ENCODE measurements at places on chromosomes 6 and 20.

DNA sequence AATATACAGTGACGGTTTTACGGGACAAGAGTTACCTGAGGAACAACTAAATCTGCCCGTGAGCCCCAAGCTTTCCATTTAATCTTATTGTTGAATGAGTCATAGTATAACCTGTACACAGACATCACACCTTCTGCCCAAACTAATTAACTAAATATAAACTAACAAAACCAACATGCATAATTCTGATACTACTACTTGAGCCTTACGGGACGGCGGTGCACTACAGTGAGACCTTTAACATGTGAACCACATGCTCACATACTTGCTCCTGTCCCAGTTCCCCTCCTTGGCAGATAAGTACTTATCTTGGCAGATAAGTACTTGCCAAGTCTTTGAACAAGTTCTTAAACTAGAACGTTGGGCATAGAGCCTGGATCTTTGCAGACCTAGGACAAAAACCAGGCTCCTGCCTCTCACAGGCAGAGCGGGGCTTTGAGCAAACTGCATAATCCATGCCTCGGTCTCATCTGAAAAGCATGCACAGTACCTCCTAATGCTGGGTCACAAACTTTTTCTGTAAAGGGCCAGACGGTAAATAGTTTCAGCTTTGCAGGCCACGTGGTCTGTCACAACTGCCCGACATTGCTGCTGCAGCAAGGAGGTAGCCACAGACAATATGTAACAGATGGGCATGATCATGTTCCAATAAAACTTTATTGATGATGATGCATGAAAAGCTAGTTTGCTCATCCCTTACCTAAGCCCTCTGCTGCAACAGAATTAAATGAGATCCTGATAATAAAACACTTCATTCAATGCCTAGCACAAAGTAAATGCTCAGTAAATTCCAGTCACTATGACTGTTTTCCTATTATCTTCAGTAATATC is 23.0 kb downstream of the ZNF217 start:
- DNase-seq = no peak

GRCh38 chr6:90421666-90422065 is 125.0 kb upstream of the BACH2 start:
- no peak for DNase-seq

DNA sequence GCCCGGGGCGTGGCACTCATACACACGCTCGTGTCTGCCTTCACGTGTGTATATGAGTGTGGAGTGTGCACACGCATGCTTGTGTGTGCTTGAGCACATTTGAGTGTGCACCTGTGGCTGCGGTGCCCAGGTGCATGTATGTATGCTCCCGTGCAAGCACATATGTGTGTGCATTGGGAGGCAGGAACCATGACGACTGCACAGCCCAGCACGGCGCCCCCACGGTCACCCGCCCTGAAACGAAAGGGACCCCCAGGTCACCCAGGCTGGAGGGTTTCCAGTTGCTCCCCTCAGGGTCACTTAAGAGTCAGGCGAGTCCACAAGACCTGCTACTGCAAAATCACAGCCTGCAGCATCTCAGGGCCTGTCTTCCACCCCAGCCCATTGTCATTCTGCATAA is 94.7 kb downstream of the YTHDF1 start:
- no peak for DNase-seq

DNA sequence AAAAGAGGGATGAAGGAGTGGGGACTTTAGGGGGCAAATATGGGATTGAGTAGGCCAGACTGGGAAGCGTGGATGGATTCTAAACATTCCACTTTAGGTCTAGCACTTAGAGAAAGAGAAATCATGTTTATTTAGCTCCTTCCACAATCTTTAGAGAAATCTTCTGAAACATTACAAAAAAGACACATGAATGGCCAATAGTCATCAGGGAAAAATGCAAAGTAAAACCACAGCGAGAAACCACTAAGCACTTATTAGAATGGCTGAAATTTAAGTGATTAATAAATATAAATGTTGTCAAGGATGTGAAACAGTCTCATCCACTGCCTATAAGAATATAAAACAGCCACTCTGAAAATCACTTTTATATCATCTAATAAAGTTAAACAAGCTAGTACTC is 46.9 kb downstream of the HLA-A start:
- no peak for DNase-seq

GRCh38 chr20:400454-401275 is 7.4 kb upstream of the RBCK1 start:
- DNase-seq = no peak

GRCh38 chr6:119511024-119511423 is 161.5 kb upstream of the MAN1A1 start:
- DNase-seq = no peak

DNA sequence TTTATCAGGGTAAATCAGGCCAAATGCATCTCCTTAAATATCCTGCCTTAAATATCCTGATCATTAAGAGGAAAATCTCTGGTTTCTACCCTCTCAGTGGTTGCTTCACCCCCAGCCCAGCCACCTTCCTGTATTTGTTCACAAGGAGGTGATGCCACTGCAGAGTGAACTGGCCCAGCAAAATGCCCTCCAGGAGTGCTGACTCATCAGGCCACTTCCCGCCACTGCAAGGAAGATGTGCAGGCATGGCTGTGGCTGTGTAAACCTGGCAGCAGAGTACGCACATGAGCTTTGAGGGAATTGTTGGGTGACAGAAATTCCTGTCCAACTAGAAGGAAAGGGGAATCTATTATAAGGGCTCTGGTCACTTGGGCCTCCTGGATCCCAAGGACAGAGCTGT is 13.8 kb downstream of the NQO2 start:
- no peak for DNase-seq

DNA sequence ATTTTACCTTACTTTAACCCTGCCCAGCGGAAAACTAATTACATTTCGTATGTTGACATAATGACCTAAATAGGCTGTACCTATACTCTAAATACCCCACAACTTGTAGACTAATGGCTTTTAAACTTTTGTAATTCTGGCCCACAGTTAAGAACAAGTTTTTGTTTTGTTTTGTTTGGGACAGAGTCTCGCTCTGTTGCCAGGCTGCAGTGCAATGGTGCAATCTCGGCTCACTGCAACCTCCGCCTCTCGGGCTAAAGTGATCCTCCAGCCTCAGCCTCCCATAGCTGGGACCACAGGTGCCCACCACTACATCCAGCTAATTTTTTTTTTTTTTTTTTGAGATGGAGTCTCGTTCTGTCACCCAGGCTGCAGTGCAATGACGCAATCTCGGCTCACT is 5.7 kb upstream of the SASH1 start:
- no peak for DNase-seq

- no peak for DNase-seq
These were observed 65.4 kb upstream of the FBXL4 start for GRCh38 chr6:99013145-99013544.

DNA sequence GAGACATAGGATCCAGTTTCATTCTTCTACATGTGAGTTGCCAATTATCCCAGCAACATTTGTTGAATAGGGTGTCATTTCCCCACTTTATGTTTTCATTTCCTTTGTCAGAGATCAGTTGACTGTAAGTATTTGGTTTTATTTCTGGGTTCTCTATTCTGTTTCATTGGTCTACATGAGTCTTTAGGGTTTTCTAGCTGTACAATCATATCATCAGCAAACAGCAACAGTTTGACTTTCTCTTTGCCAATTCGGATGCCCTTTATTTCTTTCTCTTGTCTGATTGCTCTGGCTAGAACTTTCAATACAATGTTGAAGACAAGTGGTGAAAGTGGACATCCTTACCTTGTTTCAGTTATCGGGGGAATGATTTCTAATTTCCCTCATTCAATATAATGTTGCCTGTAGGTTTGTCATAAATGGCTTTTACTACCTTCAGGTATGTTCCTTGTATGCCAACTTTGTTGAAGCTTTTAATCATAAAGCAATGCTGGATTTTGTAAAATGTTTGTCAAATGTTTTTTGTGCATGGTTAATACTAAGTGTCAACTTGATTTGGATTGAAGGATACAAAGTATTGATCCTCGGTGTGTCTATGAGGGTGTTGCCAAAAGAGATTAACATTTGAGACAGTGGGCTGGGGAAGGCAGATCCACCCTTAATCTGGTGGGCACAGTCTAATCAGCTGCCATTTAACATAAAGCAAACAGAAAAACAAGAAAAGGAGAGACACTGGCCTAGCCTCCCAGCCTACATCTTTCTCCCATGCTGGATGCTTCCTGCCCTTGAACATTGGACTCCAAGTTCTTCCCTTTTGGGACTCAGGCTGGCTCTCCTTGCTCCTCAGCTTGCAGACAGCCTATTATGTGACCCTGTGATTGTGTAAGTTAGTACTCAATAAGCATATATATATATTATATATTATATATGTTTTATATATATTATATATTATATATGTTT is 23.3 kb downstream of the MICA start:
- no peak for DNase-seq

DNA sequence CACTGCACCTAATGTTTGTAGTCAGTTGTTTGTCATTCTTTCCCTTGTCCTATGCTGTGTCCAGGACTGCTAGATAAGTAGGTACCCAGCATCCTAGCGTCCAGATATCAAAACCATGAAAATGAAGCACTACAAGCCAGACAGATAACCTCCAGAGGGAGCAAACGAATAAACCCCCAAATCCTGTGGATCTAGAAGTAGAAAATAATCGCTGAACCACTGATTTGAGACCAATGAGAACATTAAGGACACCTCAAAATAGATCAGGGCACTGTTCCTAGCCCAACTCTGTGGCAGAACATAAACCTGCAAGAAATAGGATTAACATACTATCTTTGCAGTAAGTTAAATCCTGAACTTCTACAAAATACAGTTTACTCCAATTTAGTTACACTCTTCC is 1.1 kb upstream of the KLHL32 start:
- DNase-seq = no peak

- no peak for DNase-seq
These were observed 3.8 kb downstream of the EFHC1 start for GRCh38 chr6:52423971-52424381.

- DNase-seq = no peak
These were observed 124.3 kb downstream of the IPCEF1 start for GRCh38 chr6:154232013-154232910.

DNA sequence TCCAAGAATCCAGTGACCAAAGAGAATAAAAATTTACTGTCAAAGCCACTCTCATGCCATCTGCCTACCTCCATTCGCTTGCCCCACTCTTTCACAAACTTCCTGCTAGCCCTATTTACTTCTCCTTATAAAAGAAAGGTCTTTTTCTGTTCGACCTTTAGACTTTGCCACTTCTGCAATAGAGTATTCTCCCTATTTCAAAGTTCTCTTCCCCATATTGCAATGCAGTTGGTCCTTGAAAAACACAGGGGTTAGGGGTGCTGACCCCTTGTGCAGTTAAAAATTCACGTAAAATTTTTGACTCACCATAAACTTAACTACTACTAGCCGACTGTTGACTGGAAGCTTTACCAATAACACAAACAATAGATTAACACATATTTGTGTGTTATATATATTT is 15.0 kb downstream of the CCN2 start:
- no peak for DNase-seq

GRCh38 chr20:57688295-57688694 is 21.5 kb downstream of the PMEPA1 start:
- DNase-seq = no peak

DNA sequence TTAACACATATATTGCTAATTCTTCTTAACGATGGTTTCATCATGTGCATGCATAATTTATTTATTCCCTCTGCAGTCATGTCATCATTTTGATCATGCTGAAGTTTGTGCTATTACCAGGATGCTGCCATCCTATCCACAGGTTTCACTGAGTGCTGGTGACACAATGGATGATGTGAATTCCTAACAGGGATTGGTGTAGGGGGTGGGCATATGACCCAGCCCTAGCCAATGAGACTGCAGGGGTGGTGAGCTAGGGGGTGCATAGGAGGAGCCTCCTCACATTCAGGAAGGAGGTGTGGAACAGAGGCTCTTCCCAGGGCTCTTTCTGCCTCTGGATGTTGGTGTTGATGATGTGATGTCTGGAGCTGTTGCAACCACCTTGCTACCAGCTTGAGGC is 7.5 kb downstream of the CST5 start:
- DNase-seq = no peak

DNA sequence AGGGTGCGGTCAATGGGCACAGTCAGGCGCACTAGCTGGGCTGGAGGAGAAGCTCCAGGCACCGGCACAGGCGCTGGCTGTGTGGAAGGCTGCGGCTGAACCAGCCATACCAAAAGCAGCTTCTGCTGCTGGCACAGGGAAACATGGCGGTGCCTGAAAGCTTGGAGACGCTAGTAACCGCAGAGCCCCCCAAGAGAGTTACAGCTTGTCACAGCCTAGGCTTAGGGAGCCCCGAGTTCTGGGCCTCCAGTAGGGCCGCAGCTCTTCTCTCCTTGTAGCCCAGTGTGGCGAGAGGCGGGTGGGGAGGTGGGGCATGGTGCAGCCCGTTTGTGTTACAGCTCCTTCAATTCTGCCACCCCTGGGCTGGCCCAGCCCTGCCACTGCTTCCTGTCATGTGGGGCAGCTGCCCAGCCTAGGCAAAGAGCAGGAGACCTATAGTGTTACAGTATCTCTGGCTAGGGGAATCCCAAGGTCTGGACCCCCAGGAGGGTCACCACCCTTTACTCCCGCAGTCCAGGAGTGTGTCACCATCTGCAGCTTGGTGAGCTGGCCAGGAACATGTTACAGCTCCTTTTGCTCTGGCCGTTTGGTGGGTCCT is 58.6 kb upstream of the MANEA start:
- DNase-seq = no peak

GRCh38 chr6:2718334-2719092 is 32.2 kb downstream of the MYLK4 start:
- no peak for DNase-seq

DNA sequence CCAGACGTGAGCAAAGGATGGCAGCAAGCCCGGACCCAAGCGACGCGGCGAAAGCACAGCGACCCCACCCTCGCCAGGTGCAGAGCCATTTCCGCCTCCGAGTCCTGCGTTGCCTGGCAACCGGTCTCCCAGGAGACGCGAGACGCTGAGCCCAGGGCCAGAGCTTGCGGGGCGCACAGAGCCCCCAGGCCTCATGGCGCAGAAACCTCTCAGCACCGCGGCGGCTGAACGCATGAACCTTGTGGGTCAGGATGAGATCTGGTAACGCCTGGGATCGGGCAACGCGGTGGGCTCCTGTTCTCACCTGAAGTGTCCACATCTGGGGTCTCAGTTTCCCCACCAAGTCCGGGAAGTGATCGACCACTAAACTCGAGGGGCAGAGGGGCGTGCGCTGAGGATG is 77.7 kb downstream of the ANKRD60 start:
- DNase-seq = no peak

- no peak for DNase-seq
These were observed 82.2 kb upstream of the LRFN2 start for GRCh38 chr6:40669343-40669742.

- no peak for DNase-seq
These were observed 32.1 kb downstream of the SNAI1 start for GRCh38 chr20:50014570-50015562.

Measured in hindlimb muscle (tissue), 1 donor.